ELF-1 (cell line): ENCODE measurements at places on chromosomes 2 and 18.

GRCh38 chr18:56235071-56235470, 403.3 kb downstream of the TXNL1 start:
- no peak for DNase-seq

DNA sequence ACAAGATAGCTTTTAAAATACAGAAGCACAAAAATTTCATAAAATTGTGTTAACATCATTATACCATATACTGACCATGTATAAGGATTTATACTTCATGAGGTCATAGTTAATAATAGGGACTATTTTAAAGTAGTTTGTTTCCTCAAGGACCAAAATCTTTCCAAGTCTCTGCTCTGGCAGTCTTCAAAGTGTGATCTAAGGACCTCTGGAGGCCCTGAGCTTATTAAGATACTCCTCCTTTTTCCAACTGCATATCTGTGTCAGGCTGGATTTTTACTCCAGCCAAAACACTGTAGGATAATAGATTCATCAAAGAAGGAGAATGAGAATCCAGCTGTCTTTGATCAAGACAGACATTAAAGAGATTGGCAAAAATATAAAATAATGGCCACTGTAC, 1.7 kb upstream of the SCYGR2 start:
- no peak for DNase-seq

DNA sequence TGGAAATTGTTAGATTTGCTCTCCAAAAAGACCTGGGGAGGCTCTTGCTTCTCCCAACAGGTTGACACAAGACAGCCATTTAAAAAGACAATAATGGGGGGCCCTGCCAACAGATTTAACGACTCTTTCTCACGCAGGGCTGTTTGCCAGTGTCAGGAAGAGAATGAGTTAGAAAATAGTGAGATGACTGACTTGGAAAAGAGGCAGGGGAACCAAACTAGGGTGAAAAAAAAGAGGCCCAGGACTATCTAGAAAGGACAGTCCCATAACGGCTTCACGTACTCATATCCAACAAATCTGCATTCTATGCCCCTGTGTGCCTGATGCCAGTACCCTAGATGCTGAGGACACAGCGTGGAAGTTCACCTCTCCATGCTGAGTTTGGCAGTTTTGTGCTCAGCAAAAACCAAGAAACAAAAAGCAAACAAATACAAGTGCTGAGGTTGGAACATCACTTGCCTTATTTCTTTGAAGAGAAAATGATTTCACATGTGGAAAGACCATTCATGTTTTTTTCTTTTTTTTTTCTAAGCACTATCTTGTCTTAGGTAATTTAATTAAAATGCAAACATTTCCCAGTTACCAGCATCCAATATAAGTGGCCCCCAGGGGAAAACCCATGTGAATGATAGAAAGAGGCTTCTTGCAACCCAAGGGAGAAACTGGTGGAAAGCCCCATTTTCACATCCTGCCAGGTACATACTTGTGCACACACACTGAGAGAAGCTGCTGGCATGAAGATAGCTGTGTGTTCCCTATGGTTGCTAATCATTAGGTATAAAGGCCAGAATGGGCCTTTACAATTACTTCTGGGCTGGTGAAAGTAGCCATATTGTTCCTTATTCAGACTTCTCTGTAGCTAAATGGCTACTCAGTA, 10.6 kb upstream of the WIPF1 start:
- no peak for DNase-seq

GRCh38 chr18:148841-149240, 9.5 kb upstream of the USP14 start:
- DNase-seq = no peak

DNA sequence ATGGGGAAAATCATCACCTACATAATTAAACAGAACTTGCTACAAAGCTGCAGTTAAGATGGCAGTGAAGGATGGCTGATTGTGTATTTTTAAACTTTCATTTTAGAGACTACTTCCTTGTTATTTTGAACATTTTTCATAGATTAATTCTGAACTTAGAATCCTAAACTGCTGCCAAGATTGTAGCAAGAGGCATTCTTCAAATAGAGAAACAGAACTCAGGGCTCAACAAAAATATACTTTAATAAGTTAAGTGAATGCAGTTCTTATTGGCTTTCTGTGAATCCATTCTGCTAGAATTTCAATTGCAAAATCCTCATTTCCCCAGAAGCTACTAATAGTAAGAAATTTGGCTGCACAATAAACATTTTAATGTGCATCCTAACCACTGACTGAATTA, 160.3 kb downstream of the L3MBTL4 start:
- no peak for DNase-seq

DNA sequence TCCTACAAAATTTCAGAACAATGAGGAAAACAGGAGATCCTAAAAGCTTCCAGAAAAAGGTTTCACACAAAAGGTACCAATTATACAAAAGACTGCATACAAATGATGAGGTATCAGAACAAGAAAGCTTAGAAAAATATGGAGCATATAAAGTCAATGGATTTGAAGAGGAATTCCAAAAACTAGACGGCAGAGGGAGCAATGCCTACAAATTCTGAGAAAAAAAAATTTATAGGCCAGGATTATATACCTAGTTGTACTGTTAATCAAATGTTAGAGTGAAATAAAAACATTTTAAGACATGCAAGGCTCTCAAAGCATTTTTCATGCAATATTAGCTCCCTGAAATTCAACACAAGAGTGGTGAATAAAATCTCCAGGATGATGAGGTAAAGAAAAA, 106.2 kb downstream of the ZRANB3 start:
- no peak for DNase-seq

- no peak for DNase-seq
Observed at GRCh38 chr2:106552921-106553320, 65.8 kb downstream of the CD8B2 start.

DNA sequence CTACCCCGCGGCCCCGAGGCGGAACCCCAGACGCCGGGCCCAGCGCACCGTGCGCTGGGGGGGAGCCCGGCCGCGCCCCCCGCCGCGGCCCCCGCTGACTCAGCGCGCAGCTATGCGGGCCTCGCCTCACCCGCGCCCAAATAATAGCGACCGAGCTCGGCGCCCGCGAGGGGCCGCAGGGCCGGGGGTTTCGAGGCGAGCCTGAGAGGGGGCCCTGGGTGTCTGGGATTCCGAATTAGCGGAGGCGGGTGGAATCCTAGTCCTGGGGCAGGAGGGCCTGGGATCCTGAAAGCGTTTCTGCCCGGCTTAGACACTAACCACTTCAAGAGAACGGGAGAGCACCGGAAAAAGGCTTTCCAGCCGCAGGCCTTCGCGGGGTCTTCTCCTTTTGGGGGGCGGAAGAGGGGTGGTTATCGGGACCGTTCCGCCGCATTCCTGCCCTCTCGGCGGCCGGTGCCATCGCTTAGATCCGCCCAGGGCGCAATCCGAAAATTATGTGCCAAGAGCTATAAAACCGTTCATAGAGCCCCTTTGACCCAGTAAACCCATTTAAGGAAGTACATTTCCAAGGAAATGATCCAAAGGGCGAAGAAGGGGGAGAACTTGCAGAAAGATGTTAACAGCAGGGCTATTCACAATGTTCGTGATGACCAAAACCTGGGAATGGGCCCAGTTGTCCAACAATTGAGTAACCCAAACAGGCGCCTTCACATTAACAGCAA, 681 bp upstream of the ROCK2 start:
- DNase-seq = peak; percentile 80

DNA sequence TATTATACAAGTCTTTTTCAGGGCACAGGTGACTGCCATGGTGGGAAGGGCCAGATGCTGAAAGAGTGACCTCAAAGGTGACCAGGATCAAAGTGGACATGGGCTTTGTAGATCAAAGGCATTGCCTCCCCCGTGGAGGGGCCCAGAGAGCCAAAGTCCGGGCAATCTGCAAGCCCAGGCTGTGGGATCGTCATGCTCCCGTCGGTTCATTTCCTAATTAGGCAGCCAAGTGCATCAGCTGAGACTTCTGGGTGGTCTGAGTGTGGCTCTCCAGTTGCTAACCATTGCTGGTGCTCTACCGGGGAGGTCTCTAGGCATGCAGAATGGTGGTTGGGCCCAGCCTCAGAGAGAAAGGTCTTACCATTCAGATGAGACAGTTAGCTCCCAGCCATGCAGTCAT, 61.6 kb downstream of the TRIB2 start:
- DNase-seq = peak; percentile 28

GRCh38 chr2:177241711-177242120, 22.8 kb downstream of the NFE2L2 start:
- no peak for DNase-seq
